Smooth muscle cell of trachea (primary cell): ENCODE measurements at places on chromosomes 5 and 9. TPM values are rescaled to one million over a fixed set of nuclear protein-coding genes. Genes with fewer than 3 reads are reported as not detected.

ZNF366 gene
- total RNA-seq = under 0.01 TPM in 1 of 2 replicates, not detected in the other

IL3 gene
- not detected in 2 replicates for total RNA-seq

ORM2 gene
- not detected in 2 replicates for total RNA-seq

LCP2 gene
- total RNA-seq = not detected in 2 replicates

RLN2 gene
- total RNA-seq = not detected in 2 replicates

TLX3 gene
- not detected in 2 replicates for total RNA-seq

C5orf46 gene
- total RNA-seq = 0.58 TPM in 1 of 2 replicates, not detected in the other

NACC2 gene
- total RNA-seq = 19.9 and 30.3 TPM in 2 replicates

NUTM2G gene
- total RNA-seq = not detected in 2 replicates

PCDHGC3 gene
- total RNA-seq = 94.1 and 137 TPM in 2 replicates

SLC36A2 gene
- total RNA-seq = not detected in 2 replicates

LHX3 gene
- under 0.01 TPM in 1 of 2 replicates, not detected in the other for total RNA-seq

ELOVL7 gene
- 0.33 TPM in 1 of 2 replicates, not detected in the other for total RNA-seq

CFAP90 gene
- 0.17 TPM in 1 of 2 replicates, not detected in the other for total RNA-seq

OR13C9 gene
- not detected in 2 replicates for total RNA-seq

MYMK gene
- total RNA-seq = not detected in 2 replicates

EGFLAM gene
- 2.5 and 3.0 TPM in 2 replicates for total RNA-seq
